Islet precursor cell (in vitro differentiated cells): ENCODE measurements at places on chromosomes 13 and 19.
A peak's percentile ranks its signal among the peaks of the same experiment; 100 is the strongest.

DNA sequence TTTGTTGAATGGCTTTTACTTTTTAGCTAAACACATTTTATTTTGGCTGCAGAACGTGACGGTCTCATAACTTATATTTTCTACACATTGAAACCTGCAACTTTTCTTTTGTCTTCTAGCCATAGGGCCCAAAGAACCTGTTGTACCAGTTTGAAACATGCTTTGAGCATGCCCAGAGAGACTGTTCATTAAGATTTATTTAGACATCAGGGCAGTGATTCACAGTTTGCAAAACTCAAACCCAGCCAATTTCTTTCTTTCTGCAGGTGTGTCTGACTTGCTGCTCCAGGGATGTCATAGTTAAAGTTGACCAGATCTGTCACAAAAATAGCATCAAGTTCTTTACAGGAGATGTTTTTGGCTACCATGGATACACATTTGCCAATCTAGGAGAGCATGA, 22.0 kb downstream of the SAE1 start:
- DNase-seq = no peak

GRCh38 chr13:61410669-61411297, 4.9 kb downstream of the PCDH20 start:
- no peak for DNase-seq

- no peak for DNase-seq
Measured at GRCh38 chr13:51044023-51044665, 66.9 kb downstream of the C13orf42 start.

DNA sequence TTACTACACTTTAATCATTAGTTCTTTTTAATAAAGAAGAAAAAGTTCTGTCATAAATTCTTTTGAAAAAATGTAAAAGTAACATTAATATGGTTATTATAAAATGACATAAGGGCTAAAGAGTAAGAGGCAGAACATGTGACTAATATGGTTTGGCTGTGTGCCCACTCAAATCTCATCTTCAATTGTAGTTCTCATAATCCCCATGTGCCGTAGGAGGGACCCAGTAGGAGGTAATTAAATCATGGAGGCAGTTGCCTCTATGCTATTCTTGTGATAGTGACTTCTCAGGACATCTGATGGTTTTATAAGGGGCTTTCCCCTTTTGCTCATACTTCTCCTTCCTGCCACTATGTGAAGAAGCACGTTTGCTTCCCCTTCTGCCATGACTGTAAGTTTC, 104.5 kb downstream of the UGGT2 start:
- no peak for DNase-seq

DNA sequence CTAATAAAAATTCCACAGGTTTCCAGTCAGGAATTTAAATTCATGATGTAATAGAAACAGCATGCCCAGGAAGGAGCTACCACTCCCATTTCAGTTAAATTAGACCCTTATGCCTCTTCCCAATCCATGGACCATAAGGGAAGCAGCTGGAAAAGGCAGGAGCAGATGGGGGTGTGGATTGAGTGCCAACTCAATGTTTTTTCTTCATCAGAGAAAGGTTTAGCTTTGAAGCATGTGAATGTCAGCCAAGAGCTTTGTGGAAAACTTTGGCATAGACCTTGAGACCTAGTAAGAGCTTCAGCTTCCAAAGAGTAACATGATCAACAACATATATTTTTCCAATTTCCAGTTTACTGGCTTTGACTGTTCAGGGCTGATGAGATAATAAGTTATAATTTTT, 2139.9 kb downstream of the PCDH9 start:
- no peak for DNase-seq

- peak; percentile 96 for DNase-seq
Measured at GRCh38 chr19:10353793-10354391, 14.5 kb upstream of the ICAM3 start.

DNA sequence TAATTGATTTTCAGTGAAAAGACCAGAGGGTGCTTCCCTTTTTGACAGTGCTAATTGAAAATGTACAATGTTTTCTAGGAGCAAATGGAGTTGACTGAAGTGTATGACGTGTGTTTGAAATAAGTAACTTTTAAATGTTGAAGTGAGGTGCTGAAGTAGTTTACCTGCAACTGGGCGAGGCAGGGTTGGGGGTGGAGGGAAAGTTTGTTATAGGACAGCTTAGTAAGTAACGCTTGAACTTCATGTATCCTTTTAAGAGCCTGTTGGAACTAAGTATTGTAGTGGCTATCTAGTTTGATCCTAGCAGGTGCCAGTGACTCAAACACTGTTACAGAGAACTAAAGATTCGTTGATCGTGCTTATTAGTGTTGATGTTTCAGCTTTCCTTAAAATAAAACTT, 5.9 kb downstream of the SLAIN1 start:
- no peak for DNase-seq

- peak; percentile 93 for DNase-seq
Measured at GRCh38 chr19:11422163-11423065, 3.3 kb upstream of the RGL3 start.

DNA sequence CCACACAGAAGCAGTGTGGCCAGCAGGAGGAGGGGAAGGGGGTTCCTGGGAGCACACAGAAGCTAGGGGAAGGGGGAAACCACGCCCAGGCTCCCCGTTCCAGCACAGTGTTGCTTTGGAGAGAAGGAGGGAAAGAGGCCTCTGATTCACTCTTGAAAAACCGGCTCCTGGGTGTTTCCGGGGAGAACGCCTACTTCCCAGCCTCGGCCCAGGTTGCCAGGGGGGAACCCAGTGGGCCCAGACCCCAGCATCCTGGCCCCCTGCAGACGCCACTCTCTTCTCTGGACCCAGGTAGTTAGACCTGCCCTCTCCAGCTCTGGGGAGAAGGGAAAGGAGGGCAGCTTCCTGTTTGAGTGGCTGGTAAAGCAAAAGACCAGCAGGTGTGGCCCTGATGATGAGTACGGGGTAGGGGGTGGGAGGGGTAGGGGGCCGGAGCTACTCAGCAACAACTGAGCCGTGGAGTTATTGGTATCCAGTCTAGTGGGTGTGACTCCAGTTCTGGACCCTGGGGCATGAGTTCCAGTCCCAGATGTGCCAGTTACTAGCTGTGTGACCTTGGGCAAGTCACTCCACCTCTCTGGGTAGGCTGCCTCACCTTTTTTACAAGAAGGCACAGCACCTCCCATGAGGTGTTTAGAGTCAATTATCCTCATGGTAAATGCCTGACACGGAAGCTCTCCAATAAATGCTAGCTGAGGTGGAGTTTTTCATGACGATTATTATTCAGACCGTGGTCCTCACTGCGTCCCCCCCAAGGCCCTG, 836 bp downstream of the GIPC1 start:
- no peak for DNase-seq

- no peak for DNase-seq
Measured at GRCh38 chr13:27482983-27483382, 32.6 kb upstream of the MTIF3 start.

GRCh38 chr19:30450835-30451321, 78.7 kb downstream of the ZNF536 start:
- DNase-seq = no peak

DNA sequence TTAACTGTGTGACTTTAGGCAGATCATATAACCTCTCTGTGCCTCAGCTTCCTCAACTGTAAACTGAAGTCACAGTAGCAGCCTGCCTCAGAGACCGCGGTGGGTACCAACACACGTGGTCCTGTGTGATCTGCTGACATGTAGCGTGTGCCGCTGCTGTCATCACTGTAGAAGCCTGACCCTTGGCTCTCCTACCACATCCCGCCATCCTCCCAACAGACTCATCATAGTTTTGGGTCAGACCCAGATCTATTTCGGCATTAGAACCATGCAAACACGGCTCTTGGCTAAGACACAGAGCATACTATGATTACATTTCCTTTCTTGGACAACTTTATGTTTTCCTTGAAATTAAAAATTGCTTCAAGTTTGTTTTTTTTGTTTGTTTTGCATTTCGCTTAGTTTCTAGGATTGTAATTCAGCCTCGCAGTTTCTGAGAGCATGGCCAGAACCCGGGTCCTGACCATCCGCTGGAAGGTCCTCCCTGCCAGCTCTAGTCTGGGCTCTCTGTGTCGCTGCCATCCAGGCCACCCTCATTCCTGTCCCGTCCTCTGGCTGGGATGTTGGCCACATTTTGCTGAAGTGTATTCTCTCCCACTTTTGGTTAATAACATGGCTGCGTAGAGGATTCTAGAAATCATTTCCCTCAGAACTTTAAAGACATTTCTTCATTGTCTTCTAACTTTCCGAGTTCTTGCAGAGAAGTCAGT, 53.0 kb downstream of the GGACT start:
- no peak for DNase-seq

GRCh38 chr13:23380534-23380933, 53.0 kb downstream of the SACS start:
- no peak for DNase-seq

- peak; percentile 61 for DNase-seq
Measured at GRCh38 chr19:20423381-20424197, 142.0 kb downstream of the ZNF737 start.

DNA sequence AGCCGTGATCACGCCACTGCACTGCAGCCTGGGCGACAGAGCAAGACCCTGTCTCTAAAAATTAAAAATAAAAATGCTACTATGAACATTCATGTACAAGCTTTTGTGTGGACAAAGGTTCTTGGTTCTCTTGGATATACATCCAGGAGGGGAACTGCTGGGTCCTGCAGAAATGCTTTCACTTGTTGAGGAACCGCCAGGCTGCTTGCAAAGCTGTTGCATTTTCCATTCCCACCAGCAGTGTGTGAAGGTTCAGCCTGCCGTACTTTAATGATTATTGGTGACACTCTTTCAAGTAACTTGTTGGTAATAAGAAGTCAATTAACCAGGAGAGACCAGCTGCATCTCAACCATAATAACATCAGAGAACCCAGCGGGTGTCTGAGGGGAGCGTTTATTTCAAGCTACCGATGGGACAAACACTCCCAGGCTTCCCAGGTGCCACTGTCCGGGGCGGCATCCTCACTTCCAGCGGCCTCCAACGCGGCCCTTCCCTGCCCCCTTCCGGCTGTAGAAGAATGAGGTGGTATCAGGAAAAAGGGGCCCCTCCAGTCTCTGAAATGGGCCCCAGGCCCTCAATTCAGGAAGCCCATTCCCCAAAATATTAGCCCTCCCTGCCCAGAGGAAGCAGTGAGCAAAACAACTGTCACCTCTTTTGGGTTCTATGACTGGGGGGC, 15.2 kb upstream of the PPP1R12C start:
- no peak for DNase-seq

DNA sequence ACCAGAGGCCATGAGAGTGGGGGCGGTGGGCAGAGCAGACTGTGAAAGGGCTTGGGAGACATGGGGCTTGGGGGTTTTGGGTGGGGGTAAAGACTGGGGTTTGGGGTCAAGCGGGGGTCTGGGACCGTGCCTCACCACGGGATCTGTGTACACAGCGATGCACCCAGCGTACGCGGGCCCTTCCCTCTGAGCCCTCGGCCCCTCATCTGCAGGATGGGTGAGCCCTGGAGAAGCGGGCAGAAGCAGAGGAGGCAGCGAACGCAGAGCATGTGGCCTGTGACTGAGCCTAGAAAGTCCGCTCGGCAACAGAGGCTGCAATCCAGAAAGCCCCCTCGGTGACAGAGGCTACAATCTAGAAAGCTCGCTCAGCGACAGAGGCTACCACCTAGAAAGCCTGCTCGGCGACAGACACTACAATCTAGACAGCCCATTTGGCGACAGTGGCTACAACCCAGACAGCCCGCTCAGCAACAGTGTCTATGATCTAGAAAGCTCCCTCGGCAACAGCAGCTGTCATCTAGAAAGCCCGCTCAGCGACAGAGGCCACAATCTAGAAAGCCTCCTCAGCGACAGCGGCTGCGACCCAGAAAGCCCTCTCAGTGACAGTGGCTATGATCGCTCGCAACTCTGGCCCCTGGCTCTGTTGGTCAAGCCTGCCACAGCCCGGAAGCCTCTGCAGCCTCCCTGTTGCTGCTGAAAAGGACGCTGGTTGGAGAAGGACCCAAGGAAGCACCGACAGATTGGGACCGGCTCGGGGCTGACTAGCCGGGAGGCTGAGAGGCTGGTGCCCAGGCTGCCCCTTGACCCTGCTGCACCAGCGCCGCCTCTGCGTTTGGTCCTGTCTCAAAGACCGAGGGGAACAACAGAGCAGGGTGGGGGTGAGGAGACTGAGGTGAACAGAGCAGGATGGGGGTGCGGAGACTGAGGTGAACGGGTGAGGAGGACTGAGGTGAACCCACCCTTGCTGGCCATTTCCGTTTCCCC, 68.6 kb downstream of the SPACA7 start:
- DNase-seq = peak; percentile 39

GRCh38 chr13:41699759-41700158, 242.4 kb downstream of the RGCC start:
- DNase-seq = no peak

DNA sequence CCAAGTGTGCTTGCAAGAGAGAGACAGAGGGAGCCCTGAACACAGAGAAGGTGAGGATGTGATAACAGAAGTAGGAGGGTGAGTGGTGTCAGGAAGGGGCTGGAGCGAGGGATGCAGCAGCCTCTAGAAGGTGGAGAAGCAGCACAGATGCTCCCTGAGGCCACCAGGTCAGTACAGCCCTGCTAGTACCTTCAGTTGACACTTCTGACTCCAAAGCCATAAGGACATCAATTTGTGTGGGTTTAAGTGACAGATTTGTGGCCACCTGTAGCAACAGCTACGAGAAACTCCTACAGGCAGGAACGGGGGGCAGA, 6.9 kb downstream of the ERICH4 start:
- no peak for DNase-seq

DNA sequence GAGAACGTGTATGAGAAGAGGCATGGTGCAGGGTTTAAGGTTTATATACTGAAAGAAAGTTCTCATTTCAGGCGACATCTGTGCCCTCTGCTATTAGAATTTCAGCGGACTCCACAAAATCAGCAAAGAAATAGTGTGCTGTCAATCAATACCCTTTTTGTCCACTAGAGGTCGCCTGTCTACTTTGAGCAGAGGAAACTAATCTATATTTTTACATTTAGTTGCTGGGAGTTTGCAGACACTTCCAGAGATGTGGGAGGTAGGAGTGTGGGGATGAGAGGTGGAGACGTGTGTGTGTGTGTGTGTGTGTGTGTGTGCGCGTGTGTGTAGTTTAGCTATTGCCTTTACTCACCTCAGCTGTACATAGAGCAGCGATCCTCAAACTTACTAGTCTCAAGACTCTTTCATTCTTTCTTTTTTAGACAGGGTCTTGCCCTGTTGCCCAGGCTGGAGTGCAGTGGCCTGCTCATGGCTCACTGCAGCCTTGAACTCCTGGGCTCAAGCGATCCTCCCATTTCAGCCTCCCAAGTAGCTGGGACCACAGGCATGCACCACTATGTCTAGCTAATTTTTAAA, 9.7 kb downstream of the INAFM1 start:
- no peak for DNase-seq

- DNase-seq = no peak
Measured at GRCh38 chr13:66128201-66128600, 1101.9 kb downstream of the PCDH9 start.

DNA sequence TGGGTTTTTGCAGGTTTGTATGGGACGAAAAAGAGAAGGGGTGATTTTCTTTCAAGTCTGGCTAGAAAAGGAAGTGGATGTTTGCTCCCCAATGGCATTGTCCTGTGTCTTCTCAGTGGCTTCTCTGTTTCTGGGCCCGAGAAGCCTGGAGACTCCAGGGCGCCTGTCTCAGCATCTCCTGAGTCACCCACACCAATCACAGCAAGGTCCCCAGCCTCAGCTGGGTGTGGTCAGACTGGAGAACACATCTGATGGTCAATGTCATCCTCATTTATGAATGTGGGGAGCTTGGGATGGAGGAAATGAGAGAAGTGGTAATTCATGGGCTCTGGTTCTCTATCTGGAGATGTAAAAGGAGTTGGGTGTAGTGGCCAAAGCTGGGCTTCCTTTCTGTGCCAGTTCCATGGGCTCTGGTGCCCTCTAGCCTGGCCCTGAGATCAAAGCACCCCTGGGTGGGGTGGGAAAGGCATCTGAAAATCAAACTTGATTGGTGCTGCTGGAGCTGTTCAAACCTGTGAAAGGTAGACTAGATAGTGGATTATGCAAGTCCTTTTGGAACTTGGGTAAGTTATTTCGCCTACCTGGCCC, 13.4 kb downstream of the RASL11A start:
- DNase-seq = no peak
